Stomach (tissue), 19 donors: ENCODE measurements at places on chromosomes 13 and 19. TPM values are rescaled to one million over a fixed set of nuclear protein-coding genes. Genes with fewer than 3 reads are reported as not detected.

The TEX26 gene
- not detected for total RNA-seq

The GJB6 gene
- total RNA-seq = not detected

The C1QTNF9 gene
- not detected for total RNA-seq

The CGB5 gene
- total RNA-seq = not detected

DNA sequence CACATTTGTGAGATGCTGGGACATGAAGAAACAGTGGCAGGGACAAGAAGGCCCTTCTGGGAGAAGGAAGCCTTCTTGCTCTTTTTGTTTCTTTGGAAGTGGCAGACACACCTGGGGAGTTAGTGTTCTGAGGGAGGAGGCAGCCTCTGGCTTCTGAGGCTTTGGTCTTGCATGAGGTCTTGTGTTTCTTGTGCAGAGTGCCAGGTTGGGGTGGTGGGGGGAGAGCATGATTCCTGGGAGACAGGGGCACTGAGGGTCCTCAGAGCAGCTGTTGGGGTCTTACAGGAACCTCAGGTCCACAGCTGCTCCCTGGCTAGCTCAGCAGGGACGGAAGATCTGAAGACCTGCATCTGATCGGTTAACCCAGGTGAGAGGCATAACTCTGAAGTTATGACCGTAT lies 167.5 kb upstream of the ZNF536 start:
- no peak overlapping the region for H3K27ac ChIP-seq
- DNase-seq = no peak
- no peaks in the 10 kb centered on the region for H3K4me1 ChIP-seq
- no peak overlapping the region for H3K4me3 ChIP-seq
- H3K27me3 ChIP-seq = no peaks in the 10 kb centered on the region
- H3K36me3 ChIP-seq = no peaks in the 10 kb centered on the region

GRCh38 chr19:1455002-1455335 lies 5.0 kb downstream of the APC2 start:
- no peak overlapping the region for H3K4me3 ChIP-seq
- peaks cover 52% of the 10 kb centered on the region for H3K4me1 ChIP-seq
- H3K36me3 ChIP-seq = peaks cover 4% of the 10 kb centered on the region

GRCh38 chr13:94093652-94094315 lies 385.7 kb downstream of the DCT start:
- no peaks in the 10 kb centered on the region for H3K4me1 ChIP-seq
- no peaks in the 10 kb centered on the region for H3K27me3 ChIP-seq
- H3K4me3 ChIP-seq = no peak overlapping the region

- peaks cover 61% of the 10 kb centered on the region for H3K36me3 ChIP-seq
- H3K27ac ChIP-seq = no peak overlapping the region
- H3K4me1 ChIP-seq = peaks cover 12% of the 10 kb centered on the region
- H3K27me3 ChIP-seq = no peaks in the 10 kb centered on the region
- no peak overlapping the region for H3K4me3 ChIP-seq
Observed at GRCh38 chr13:110187641-110188161, 119.3 kb downstream of the COL4A1 start.

- no peak overlapping the region for H3K27ac ChIP-seq
- H3K4me1 ChIP-seq = no peaks in the 10 kb centered on the region
- H3K4me3 ChIP-seq = no peak overlapping the region
- DNase-seq = no peak
- H3K36me3 ChIP-seq = no peaks in the 10 kb centered on the region
- no peaks in the 10 kb centered on the region for H3K27me3 ChIP-seq
Observed at GRCh38 chr13:42405665-42406390, 133.9 kb downstream of the AKAP11 start.

- H3K27me3 ChIP-seq = no peaks in the 10 kb centered on the region
- no peak overlapping the region for H3K4me3 ChIP-seq
- peaks cover 12% of the 10 kb centered on the region for H3K4me1 ChIP-seq
- no peak for DNase-seq
Observed at GRCh38 chr13:31154939-31155338, 6.8 kb downstream of the HSPH1 start.
